ENCODE measurements at places on chromosomes 1 and 21.

DNA sequence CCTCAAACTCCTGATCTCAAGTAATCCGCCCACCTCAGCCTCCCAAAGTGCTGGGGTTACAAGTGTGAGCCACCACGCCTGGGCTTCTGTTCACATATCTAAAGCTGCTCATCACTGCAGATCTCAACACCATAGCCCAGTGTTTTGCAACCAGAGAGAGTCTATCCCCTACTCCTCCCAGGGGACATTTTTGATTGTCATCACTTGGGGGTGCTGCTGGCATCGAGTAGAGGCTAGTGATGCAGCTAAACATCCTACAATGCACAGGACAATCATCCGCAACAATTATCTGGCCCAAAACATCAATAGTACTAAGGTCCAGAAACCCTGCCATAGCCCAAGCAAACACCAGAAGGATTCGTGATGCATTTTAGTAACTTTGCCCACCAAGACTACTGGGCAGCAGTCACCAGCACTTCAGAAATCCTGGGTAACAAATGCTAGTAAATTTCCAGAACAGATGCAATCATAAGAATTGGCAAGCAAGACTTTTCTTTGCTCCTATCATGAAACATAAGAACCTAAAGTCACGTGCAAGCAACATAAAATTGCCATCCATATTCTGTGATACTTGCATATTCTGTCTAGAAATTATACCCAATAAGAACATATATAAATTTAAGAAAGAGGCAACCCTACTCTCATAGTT lies 159.2 kb downstream of the APP start:
- no peak for DNase-seq

DNA sequence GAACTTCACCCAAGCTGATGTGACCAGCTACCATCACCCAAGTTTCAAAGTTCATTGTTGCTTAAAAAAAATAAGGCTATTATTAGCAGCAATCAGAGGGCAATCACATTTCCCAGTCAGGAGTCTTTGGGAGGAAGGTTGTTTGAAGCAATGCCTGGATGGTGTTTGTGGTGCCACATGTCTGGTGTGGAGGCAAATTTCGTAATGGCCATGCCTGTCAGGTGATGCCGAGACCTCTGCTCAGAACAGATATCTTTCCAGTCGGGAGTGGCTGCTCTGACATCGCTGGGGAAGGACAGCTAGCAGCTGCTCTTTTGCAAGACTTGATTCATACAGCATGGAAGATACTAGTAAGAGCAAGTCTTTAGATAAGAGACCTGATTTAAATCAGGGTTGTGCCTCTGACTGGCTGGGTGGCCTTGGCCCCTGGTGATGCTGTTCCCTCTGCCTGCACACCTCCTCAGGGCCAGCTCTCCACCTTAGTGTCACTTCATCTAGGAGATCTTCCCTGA lies 187.8 kb upstream of the JUN start:
- no peak for DNase-seq

GRCh38 chr1:230340526-230341161 lies 85.5 kb downstream of the PGBD5 start:
- DNase-seq: no peak

DNA sequence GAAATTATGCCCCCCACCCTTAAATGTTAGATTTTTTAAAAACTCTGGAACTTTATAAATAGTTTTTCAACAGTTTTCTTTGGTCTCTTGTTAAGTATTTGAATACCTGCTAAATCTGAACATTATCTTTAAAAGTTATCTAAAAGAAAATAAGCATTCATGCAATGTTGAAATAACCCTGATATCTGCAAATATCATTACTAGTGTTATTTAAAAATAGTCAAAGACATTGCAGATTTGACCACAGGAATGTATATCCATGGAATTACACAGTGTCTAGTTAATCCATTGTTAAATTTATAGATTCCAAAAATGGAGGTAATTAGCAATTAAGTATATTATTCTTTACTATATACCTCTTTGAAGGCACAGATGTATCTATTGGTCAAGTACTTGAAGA lies 42.0 kb downstream of the PRRX1 start:
- DNase-seq: no peak

DNA sequence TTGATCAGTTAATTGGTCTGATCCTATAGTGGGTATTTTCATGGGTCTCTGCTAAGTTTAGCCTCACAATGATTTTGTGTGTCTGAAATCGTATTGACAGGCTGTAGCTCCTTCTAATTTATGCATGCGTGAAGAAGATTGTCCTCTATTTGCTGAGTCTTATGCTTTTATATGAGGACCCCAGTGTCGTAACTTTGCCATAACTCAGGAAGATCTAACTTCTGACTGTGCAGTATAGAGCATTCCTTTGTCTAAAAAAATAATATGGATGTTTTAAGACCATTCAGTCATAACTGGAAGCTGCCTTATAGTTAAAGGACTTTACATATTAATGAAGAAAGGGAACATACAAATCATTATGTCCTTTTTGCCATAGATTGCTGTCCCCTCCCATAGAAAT lies 73.3 kb downstream of the CAMTA1 start:
- DNase-seq: no peak

DNA sequence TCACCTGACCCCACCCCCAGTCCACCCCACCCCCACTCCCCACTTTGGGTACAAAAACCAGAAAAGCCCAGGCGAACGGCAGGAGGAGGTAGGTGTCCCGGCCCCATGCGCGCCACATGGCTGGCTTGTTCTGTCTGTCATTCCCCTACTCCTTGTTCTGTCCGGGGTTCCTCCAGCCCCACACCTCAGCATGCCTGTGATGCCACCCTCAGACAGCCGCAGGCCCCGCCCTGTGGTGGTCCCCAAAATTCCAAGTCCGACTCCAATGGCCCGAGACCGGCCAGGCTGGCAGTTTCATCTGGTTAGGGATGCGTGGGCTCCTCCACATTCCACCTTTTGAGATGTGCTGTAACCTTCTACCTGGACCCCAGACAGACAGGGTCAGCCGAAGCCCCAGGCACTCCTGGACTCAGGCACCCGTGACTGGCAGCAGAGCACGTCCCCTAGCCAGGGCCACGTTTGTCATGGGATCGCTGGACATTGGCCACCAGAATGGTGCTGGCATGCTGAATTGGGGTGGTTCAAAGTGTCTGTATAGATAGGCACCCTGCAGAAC lies 94.4 kb downstream of the WDR4 start:
- no peak for DNase-seq

DNA sequence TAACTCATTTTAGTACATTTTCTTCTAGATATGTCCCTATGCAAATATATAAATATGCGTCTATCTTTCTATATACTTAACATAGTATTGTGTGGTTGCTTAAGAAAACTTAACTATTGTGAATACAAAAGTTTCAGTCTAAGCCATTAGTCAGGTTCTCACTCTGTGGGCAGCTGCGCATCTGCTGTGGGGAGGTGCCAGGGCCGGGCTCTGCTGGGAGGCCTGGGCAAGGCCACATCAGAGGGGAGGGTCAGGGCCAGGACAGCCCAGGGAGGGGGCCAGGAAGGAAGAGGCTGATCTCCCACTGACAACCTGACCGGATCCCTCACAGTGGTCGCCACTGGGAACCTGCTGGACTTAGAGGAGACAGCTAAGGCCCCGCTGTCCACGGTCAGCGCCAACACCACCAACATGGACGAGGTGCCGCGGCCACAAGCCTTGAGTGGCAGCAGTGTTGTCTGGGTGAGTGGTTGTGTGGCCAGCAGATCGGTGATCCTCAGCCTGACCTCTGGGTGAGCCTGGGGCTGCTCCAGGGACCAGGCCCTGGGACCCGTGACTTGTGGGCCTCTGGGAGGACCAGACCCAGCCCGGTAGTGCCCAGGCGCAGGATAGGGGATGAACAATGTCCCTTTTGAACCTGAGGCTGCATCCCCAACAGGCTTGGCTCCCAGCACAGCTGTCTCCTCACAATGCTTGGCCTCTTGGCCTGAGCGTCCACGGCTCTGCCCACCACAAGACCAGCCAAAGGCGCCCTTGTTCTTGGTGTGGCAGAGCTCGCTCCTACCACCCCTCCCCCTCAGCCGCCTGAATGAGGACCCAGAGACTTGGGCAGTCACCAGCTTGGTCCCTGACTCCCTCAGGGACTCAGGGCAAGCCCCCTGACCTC lies 20.2 kb downstream of the LDLRAP1 start:
- no peak for DNase-seq

DNA sequence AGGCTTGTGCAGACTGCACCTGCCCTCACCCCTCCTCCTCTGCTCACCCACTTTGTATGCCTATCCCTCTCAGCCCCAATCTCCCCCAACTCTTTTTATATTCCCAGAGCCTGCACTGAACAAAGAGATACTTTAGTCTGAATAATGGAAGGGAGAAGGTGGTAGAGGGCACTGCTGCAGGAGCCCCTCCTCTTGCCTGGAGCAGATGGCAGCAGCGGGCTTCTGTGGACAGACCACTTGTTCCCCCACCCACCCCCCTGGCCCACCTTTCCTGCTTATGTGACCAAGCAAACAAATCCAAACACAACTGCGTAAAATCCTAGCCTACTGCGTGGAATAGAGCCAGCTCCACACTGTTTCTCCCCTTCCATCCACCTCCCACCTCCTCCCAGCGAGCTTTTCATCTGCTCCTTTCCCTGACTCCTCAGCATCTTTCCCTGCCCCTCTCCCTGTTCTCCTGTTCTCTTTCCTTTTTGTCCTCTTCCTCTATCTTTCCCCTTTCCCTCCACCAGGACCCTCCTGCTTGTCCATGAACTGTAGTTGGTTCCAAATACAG lies 27.5 kb downstream of the RGS8 start:
- DNase-seq: no peak

- DNase-seq: no peak
Measured at GRCh38 chr21:15421441-15421881, 308.3 kb upstream of the USP25 start.

DNA sequence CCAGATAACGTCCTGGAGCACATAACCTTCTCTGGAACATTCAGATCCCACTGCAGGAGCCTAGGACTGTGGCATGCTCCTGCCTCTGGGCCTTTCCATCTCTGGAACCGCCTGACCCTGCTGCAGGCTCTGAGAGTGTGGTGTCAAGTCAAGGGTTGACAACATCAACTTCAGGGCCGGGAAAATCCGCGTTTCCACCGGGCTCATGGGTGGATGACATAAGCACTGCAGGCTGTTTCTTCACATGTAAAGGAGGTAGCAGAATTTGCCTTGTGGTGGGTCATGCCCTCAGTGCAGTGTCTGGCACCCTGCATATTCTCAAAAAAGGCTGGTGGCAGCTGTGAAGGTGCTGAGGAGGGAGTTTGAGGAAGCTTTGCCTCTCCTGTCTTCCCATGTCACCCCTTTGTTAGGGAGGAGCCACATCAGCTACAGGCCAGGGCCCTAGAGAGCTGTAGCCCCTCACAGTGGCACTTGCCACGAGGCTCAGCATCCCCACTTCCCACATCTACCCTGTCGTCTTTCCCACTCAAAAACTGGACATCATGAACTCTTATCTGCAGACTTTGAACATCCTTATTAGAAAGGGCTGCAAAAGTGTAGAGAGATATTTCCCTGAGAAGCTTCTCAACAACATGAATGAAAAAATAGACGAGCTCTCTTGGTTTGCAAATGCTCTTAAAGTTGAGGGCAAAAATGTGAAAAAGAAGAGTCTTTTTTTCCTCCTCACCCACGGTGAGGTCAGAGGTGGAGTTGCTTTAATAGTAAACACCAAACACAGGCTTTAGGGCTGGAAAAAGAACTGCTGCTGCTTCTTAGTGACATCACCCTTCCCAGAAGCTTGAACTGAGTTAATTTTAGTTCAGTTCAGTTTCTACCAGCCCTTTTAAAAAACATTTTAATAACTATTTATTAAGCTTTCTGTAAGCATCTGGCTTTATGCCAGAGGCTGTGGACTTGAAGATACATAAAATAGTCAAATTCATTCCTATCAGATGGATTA lies 121.3 kb downstream of the HUNK start:
- DNase-seq: no peak

DNA sequence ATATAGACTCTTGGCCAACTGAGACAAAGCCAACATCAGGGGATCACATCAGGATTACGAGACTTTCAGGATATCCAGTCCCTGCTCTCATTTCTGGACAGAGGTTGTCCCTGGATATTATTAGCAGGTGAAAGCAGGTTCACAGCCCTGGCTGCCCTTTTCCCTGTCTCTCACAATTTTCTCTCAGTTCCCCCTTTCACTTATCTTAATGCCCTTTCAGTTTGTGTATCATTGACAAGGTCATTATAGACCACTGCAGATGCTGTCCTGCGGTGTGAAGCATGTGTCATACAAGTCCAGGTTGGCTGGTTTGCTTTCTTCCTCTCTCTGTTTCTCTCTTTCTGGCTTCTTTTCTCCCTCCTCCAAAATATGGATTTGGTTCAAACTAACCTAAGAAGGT lies 2.1 kb upstream of the KLHDC9 start:
- no peak for DNase-seq

GRCh38 chr1:231626535-231626950 lies at the start of gene DISC1:
TSS of gene DISC1 (plus strand) at chr1:231626790. CDS start at chr1:231626868, 78 bp downstream.
- DNase-seq: peak; percentile 94

GRCh38 chr1:228211531-228212414 lies 3.9 kb downstream of the OBSCN start:
- DNase-seq: no peak

DNA sequence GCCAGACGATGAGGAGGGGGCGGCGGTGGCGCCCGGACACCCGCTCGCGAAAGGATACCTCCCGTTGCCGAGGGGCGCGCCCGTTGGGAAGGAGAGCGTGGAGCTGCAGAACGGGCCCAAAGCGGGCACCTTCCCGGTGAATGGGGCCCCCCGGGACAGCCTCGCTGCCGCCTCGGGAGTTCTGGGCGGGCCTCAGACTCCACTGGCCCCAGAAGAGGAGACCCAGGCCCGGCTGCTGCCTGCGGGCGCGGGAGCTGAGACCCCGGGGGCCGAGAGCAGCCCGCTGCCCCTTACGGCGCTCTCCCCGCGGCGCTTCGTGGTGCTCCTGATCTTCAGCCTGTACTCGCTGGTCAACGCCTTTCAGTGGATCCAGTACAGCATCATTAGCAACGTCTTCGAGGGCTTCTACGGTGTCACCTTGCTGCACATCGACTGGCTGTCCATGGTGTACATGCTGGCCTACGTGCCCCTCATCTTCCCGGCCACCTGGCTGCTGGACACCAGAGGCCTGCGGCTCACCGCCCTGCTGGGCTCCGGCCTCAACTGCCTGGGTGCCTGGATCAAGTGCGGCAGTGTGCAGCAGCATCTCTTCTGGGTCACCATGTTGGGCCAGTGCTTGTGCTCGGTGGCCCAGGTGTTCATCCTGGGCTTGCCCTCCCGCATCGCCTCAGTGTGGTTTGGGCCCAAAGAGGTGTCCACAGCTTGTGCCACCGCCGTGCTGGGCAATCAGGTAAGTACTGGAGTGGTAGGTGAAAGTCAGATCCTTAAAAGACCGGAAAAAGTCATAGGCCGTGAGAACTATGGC lies 588 bp downstream of the FLVCR1 start:
- no peak for DNase-seq

DNA sequence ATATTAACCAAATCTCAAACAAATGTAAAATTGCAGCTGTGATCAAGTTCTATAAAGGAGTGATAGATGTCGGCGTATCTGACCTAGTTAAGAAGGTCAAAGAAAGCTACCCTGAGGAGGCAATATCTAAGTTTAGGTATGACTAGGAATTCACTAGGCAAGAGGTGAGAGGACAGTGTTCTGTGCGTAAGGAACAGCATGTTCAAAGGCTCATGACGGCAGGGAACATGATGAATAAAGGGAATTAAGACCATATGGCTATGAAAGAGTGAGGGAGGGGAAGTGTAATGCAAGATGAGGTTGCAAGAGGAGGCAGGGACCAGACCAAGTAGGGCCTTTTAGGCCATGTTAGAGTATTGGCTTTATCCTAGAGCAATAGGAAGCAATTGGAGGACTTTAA lies 8.6 kb downstream of the LIX1L start:
- no peak for DNase-seq

Data from CMK (cell line).